GM23338 (cell line): ENCODE measurements at places on chromosomes 4 and X. TPM values are rescaled to one million over a fixed set of nuclear protein-coding genes. Genes with fewer than 3 reads are reported as not detected.

DNA sequence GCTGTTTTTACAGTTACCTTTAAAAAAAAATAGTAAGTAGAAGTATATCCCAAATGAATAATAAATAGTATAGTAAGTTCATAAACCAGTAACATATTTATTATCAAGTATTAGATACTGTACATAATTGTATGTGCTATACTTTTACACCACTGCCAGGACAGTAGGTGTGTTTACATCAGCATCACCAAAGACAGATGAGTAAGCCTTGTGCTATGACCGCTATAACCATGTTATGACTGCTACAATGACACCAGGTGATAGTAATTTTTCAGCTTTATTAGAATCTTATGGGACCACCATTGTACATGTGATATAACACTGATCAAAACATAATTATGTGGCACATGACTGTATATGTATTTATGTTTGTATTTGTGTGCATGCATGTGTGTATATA is 27.3 kb downstream of the PABPC4L start:
- no peak for DNase-seq
- no peak overlapping the region for H3K27ac ChIP-seq
- no peaks in the 10 kb centered on the region for H3K27me3 ChIP-seq
- peaks cover 5% of the 10 kb centered on the region; the same call in 1 of the 2 replicates for H3K4me1 ChIP-seq
- no peaks in the 10 kb centered on the region for H3K36me3 ChIP-seq

Gene SHROOM4
- total RNA-seq: 7.9 and 8.5 TPM in 2 replicates

Gene SH3RF1
- 12.4 and 22.9 TPM in 2 replicates for total RNA-seq

Gene LUZP4
- total RNA-seq: not detected in 2 replicates

Gene RIBC1
- 0.39 and 0.45 TPM in 2 replicates for total RNA-seq

DNA sequence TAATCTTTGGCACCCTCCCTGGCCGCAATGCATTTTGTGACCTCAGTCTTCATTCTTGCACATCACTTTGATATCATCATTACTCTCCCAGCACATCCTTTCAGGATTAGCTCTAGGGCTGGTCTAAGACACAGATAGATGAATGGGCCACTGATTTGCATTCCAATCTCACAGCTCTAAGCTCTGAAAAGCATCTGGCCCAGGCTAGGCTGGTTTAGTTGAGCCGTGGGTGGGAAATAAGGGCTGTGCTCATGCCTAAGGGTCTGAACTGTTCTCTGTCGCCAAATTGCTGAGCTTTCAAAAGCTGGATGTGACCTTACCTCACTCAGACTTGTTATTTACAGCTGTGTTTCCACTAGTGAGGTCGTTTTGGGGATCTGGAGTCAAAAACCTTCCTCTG is 30.0 kb upstream of the SLC9A7 start:
- H3K27ac ChIP-seq: no peak overlapping the region
- H3K4me3 ChIP-seq: no peak overlapping the region
- DNase-seq: peak; percentile 11
- peaks cover 7% of the 10 kb centered on the region; the same call in 1 of the 2 replicates for H3K4me1 ChIP-seq
- no peaks in the 10 kb centered on the region for H3K36me3 ChIP-seq
- H3K27me3 ChIP-seq: no peaks in the 10 kb centered on the region

GRCh38 chr4:39931441-39931901 is 46.2 kb downstream of the PDS5A start:
- no peak for DNase-seq
- no peak overlapping the region; the same call in 1 of the 2 replicates for H3K27ac ChIP-seq
- no peaks in the 10 kb centered on the region for H3K27me3 ChIP-seq
